MCF 10A (cell line): ENCODE measurements at places on chromosomes 12 and 14.

DNA sequence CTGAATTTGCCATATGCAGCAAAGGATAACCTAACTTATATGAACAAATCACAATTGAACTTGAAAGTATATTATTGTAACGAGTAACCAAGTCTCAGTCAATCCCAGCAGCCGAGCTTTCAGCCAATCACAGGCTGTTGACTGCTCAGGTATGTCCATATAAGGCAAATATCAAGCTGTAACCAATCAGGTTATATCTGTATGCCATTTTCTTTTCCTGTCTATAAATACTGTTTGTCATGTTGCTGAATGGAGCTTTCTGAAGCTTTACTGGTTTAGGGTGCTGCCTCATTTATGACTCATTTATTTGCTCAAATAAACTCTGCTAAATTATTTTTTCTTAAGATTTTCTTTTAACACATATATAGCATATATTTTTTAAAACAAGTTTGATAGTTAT is 1059.5 kb downstream of the GALC start:
- DNase-seq: no peak

GRCh38 chr12:25684070-25684469 is 131.0 kb upstream of the LMNTD1 start:
- no peak for DNase-seq

- no peak for DNase-seq
These were observed 2.0 kb upstream of the ERC1 start for GRCh38 chr12:989051-989450.

GRCh38 chr12:43848786-43849185 is 12.9 kb downstream of the TMEM117 start:
- no peak for DNase-seq

- DNase-seq: no peak
These were observed 101.2 kb upstream of the NCOR2 start for GRCh38 chr12:124668602-124669001.

DNA sequence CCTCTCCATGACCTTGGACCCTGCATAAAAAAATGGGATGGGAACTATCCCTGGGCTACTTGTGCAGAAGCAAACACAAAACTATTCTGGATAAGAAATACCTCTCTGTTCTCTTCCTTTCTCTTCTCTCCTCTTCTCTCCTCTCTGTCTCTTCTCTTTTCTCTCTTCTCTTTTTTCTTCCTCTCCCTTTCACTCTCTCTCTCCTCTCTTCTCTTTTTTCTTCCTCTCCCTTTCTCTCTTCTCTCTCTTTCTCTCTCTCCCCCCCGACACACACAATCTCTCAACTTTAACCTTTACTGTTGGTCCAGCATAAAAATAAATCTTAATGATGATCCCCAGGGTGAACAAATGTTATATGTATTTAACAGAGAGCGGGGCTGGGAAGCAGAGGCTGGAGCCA is 141.4 kb downstream of the SRGAP1 start:
- no peak for DNase-seq

DNA sequence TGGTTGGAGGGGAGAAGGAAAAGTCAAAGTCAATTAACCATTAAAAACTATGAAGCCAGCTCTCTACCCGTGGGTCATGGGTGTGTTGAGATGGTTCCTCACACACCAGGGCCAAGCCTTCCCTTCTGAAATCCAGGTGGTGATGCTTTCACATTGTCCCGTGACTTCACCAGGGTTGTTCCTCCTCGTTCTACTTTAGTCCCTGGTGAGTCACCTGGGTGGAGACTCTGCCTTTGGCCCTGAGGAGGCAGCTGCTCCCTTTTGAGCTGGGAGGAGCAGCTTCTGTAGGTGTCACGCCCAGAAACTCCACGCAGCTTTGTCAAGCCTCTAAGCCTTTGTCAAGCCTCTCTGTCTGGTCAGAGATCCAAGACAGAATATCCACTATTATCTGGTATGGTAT is 348.3 kb downstream of the BMP4 start:
- peak; percentile 80 for DNase-seq

- peak; percentile 7 for DNase-seq
These were observed 23.0 kb downstream of the KCNJ8 start for GRCh38 chr12:21751517-21751916.

GRCh38 chr12:96313606-96314005 is 86.6 kb downstream of the CDK17 start:
- DNase-seq: no peak

GRCh38 chr12:132840536-132840935 is 11.9 kb upstream of the GOLGA3 start:
- DNase-seq: no peak

DNA sequence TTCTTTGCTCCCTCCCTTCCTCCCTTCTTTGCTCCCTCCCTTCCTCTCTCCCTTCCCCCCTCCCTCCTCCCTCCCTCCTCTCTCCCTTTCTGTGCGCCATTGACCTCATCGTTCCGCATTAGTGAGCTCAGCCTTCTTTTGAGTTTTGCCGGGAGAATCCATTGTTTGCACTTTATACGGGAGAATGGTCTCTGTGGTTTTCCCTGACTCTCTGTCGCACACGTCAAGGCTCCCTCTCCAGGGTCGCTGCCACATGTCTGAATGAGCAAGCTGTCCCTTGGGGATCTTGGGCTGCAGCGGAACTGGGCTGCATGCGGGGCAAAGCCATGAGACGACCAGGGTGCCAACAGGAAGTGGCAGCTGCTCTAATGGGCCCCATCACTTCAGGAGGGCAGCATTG is 118.5 kb downstream of the GLT1D1 start:
- no peak for DNase-seq

DNA sequence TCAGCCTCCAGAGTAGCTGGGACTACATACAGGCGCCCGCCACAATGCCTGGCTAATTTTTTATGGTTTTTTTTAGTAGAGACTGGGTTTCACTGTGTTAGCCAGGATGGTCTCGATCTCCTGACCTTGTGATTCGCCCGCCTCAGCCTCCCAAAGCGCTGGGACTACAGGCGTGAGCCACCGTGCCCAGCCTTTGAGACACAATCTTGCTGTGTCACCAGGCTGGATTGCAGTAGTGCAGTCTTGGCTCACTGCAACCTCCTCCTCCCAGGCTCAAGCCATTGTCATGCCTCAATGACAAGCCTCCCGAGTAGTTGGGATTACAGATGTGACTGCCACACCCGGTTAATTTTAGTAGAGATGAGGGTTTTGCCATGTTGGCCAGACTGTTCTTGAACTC is 21.3 kb upstream of the STRN3 start:
- DNase-seq: no peak

- no peak for DNase-seq
These were observed 30.8 kb upstream of the ABCC9 start for GRCh38 chr12:21972055-21972454.

DNA sequence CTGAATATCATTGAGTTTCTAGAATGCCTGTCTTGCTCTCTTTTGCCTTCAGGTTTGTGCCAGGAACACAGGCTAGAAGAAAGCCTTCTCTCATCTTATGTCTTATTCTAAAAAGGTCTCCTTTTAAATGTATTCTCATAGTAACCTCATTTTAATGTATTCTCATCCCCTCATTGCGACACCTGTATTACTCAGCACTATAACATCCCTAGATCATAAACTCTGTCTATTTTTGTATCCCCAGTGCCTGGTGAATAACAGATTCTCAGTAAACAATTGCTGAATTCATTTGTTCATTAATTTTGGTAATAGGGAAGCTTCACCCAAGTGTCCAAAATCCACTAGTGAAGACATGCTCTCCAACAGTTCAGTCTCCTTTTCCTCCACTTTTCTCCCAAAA is 8.8 kb upstream of the LRRK2 start:
- DNase-seq: peak; percentile 77

GRCh38 chr12:2825132-2825531 is 9.7 kb downstream of the NRIP2 start:
- no peak for DNase-seq

DNA sequence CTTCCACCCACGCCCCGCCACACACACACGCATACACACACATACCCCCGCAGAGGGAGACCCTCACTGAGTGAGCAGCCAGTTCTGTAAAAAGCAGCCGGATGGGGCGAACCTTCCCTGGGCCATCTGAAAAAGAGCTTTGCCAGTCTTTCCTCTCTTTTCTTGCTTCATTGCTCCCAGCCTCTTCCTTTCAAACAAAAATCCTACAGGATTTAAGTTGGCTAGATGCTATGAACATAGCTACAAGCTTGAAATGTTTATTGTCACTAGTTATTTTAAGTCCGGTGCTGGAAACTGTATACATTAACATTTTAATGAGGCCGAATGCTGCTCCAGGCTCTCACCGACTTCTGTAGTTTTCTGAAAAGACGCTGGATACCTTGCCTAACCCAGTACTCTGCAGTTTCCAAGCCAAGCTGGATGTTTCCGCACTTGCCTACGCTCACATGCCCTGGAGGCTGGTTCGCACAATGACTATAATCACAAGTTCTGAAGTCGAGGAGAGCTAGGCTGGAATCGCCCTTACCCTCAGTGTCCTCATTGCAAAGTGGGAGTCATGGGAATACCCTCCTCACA is 39.2 kb downstream of the LTBP2 start:
- DNase-seq: peak; percentile 86

GRCh38 chr14:84894254-84894653 is 635.7 kb upstream of the FLRT2 start:
- DNase-seq: no peak

DNA sequence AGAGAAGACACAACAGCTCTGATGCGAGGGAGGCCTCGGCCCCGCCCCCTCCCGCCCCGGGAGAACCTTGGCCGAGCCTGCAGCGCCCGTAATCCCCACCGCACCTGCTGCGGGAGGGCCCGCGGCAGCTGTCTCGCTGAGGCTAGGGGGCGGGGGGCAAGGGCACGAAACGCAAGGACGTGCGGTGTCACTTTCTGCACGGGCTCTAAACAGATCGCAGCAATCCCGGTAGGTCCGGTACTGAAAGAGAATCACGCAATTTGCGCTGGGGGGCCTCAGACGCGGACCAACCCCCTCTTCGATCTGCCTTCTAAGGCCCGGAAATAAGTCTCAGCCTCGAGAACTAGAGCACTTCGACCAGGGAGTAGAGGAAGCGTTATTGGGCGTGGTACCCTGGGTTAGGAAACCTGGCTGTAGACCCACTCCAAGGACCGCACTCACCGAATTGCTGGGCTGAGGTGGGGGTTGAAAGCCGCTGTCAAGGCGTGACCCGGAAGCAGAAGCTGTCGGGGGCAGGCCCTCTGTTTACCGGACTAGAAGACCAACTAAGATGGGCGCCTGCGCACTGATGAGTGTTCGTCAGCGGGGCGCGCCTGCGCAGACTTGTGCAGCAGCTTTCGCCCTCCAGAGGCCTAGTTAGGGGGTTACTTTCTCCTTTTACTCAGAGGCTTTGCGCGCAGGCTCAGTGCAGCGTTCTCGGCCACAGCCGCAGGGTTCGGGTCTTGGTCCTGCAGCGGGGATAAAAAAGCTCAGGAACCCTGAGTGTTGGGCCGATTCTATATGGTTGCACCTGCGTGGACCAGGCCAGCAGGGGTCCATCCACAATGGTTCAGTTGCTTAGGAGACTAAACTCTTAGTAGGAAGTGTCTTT is at the start of gene ASB8:
ASB8 (minus strand) TSS at position 498 of the 871 bp plus-strand sequence. CDS start 4,019 bp downstream, outside the sequence.
- DNase-seq: peak; percentile 97

DNA sequence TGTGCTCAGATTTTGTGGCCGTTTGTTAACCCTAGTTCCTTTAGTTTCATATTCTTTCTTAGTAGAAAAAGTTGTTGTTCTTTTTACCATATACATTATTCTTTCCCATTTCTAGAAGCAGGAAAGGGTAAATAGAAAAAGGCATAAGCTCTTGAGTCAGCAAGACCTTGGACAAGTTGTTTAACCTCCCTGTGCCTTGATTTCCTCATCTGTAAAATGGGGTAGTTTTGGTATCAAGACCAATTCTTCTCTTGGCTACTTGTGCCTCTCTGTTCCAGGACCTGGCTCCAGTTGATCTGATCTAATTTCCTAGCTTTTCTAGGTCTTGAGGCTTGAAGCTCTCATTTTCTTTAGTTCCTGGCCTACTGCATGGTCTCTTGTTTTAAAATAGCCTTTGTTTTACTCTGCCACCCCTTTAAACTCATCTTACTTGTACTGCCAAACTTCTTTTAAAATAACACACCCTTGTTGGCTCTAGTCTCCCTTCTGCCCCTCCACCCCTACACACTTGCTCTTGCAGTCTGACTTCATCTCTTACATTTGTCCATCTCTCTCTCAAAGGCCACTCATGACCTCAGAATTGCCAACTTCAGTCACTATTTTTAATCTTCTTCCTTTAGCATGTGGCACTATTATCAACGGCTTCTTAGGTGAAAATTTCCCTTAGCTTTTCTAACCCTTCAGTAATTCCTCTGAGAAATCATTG is 143.7 kb downstream of the TTLL5 start:
- no peak for DNase-seq

DNA sequence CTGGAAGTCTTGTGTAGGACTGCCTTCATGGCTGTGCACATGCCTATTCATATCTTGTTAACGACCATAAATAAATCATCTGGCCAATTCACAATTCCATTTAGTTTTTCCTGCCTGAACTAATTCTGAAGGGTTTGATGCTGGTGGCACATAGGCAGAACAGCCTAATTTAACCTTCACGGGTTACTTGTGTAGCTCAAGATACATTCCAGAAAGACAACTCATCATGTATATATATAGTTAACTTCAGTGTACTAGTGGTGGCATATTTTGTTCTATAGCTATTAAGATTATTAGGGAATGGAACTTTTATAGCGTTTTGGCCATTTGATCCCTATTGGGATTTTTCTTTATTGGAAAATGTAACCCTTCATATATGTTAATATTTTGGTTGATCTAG is 31.4 kb downstream of the CFAP54 start:
- no peak for DNase-seq

DNA sequence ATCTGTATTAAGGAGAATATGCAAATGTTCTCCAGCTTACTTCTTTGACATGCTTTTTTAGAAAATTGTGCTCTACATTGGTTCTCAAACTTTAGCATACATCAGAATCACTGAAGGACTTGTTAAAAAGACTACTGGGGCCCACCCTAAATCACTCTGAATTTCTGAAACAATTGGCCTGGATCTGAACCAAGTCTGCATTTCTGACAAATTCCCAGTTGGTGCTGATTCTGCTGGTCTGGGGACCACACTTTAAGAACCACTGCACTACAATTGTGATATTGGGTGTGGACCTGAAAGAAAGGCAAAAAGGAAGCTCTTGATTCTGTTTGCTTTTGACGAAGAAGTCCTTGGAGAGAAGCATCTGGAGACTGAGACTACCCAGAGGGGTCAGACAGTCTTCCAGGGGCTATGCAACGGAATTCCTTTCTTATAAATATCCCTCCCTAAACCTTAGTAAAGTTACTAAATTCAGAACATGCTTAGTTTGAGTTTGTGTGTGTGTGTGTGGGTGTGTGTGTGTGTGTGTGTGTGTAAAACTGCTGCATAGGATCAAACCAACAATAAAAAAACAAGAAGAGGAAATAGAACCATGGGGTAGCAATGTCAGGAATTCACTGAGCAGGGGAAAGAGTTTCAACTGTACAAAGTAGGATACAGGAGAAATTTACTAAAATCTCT is 36.8 kb downstream of the EAPP start:
- no peak for DNase-seq

- DNase-seq: no peak
These were observed 152.1 kb downstream of the TMTC2 start for GRCh38 chr12:82838827-82839226.

DNA sequence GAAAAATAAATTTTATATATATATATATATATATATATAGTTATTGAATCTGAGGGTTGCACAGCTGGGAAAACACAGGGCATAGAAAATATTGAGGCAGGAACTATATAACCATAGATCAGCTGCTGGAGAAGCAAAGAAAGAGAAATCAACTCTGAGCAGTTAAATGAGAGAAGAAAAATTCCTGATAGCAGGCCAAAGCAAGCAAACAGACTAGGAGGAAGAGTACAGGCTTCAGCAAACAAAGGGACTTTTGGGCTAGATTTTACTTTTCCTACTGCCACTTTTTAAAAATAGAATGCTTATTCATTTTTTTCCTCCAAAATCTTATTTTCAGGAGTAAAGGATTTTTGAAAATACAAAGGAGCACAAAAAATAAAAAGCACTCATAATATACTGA is 216.0 kb upstream of the PRKD1 start:
- DNase-seq: no peak

GRCh38 chr12:125651625-125652024 is 586.4 kb downstream of the AACS start:
- no peak for DNase-seq
